ENCODE measurements at places on chromosomes 16 and 17.

DNA sequence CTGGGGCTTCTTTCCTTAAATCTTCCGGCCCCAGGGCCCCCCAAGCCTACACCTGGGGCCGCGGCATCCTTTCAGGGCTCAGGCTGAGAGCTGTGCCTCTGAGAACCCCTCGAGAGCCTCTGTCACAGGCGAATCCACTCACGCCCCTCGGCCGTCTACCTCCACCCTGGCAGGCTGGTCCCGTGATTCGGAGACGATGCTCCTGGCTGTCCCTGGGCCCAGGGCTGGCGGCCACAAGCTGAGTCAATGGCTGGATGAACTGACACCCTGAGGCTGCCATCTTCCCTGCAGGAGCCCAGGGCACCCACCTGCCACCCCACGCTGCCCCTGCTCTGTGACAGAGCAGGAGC lies 4.4 kb downstream of the TEPSIN start:
- no peak for DNase-seq

DNA sequence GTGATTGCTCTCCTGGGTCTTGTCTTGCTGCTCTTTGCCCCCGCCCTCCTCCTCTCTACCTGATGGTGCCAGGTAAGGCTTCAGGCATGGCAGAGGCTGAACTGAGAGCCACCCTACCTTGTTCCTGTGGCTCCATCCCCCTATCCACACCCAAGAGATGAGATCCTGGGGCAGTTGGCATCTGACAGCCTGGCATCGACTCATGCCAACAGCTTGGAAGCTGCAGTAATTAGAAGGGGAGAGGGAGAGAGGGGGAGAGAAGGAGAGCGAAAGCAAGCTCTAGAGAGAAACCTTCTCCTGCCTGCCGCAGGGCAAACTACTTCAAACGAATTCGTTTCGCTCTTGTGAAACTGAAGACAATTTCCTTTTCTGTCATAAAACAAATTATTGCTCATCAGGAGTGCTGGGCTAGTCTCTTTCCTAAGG lies 13.8 kb upstream of the SP6 start:
- DNase-seq: no peak

GRCh38 chr16:67941469-67942199 lies 2.3 kb downstream of the LCAT start:
- no peak for DNase-seq

GRCh38 chr16:53817117-53817755 lies 113.3 kb downstream of the FTO start:
- DNase-seq: no peak

GRCh38 chr17:21262259-21262993 lies 9.2 kb upstream of the NATD1 start:
- no peak for DNase-seq

- DNase-seq: no peak
These were observed 53.4 kb downstream of the CACNG3 start for GRCh38 chr16:24309258-24310142.

- DNase-seq: no peak
These were observed 42.4 kb upstream of the LONP2 start for GRCh38 chr16:48201515-48202201.

DNA sequence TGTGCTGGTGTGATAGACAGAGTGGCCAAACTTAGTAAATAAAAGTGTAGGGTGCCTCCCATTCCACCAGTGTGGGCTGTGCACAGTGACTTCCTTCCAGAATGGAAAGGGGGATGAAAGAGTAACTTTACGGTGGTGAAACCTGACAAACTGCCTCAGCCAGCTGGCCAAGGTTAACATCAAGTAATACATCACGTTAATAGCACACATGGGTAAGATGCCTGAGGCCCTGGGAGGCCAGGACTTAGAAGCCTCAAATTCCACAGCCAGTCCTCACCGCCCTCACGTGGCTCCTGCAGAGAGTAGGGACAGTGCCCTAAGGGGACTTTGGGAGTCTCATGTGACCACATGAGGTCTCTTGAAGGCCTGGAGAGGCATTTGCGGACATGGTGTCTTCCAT lies 14.1 kb downstream of the RMI2 start:
- DNase-seq: no peak

- no peak for DNase-seq
These were observed 2.9 kb upstream of the CRYBA1 start for GRCh38 chr17:29243792-29244191.

- DNase-seq: no peak
These were observed 36.0 kb upstream of the FBXO47 start for GRCh38 chr17:39002991-39003715.

- DNase-seq: no peak
These were observed 41.1 kb downstream of the C16orf78 start for GRCh38 chr16:49414671-49415070.

- no peak for DNase-seq
These were observed 15.3 kb downstream of the NLK start for GRCh38 chr17:28057731-28058246.

DNA sequence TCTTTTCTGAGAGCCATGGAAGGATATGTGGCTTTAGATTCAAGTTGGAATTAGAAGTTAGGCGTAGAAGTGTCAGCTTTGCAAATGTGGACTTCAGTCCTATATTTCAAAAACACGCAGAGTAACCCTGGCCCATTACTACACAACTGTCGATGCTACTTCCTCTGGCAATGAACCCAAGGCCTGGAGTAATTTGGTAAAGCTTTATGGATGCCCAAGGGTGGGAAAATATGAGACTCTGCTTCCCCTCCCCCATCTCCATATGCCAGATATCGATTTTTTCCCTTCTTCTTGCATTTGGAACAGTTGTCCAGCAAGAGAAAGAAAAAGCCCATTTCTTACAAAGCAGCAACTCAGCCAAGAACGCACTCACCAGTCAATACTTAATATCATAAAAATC lies 2.9 kb upstream of the MAP1LC3B start:
- no peak for DNase-seq

- no peak for DNase-seq
These were observed 29.9 kb downstream of the MIS12 start for GRCh38 chr17:5516060-5516792.

- DNase-seq: no peak
These were observed 132.6 kb upstream of the CACNG5 start for GRCh38 chr17:66702106-66702936.

GRCh38 chr17:36525888-36526287 lies 8.8 kb downstream of the MYO19 start:
- DNase-seq: no peak

GRCh38 chr16:21101631-21102420 lies 48.8 kb downstream of the DNAH3 start:
- no peak for DNase-seq

DNA sequence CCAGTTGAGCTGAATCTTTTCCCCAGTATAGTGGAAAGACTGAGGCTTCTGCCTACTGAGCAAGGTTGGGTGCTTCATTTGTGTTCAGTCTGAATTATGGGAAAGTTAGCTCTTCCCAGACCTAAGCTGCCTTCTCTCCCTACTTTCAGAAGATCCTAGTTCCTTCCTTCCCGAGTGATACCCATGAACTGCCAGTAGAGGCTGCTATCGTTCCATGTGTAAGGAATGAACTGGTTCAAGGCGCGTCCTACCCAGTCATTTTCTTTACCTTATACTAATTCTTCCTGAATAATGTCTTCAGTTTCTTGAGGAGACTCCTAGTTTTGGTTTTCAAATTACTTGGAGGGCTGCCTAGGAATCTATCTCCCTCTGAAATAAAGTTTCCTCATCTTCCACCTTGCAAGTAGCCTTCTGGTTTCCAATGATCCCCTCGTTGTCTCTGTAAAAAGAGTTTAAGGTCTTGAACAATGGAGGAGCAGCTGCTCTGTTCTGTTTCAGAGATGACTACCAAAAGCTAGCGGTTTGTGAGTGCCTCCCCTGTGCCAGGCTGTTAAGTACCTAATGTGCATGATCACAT lies 934 bp upstream of the AOC2 start:
- no peak for DNase-seq

DNA sequence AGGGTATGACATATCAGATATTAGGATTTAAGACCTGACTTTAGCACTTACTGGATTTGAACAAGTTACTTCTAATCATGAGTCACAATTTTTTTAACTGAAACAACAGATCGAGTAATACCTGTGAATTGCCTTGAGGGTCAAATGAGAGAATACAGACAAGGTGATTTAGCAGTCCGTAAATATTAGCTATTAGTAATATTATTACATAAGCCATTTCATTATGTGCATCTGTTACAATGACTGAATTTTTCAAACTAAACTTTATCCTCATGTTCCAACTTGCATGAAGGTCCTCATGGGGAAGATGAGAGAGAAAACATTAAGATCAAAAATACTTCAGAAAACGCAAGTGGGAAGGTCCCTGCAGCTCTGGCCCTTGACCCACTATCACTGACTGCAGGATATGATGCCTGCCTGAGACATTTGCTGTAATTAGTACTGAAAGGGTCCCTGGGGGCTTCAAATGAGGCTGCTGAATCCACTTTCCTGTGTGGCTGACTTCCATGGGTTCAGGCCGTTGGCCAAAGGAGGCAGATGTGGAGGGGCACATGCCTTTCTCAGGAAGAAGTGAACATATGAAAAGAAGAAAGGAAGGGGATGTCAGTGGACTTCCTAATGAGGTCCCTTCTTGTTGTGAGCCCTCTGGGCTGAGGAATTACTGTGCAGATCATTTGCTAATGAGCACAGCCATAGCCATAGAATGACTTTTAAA lies 441.7 kb downstream of the CDH11 start:
- DNase-seq: no peak

- DNase-seq: no peak
These were observed 28.3 kb downstream of the WNT3 start for GRCh38 chr17:46790216-46790615.

DNA sequence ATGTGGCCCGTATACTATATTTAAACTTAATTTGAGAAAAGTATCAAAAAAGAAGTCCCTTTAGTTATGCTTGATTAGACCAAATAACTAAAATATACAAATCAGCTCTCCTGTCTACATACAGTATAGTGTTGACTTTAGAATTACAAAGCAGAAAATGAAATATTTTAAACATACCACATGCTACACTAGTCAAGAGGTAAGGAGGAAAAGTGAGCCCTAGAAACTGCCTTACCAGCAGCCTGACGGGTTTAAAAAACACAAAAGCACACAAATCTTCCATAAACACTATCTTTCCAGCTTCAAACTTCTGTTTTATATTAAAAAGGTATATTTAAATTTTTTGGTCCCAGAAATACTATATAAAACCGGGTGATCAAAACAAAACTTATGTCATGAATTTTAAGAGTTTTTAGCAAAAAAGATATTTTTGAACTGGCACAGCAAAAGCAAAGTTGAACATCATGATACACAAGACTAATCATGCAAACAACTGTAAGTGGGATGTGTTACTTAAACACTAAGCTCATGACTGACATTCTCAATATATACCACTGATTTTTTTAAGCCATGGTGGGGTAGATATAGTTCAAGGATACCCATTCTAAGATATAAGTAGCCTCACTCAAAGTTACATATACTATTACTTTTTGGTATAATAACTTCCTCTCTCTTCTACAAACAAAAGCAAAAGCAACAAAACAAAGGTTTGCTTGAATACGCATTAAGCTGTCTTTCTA lies 11.8 kb downstream of the KLHL10 start:
- no peak for DNase-seq

GRCh38 chr17:10724546-10725195 lies 5.2 kb downstream of the TMEM220 start:
- DNase-seq: no peak

DNA sequence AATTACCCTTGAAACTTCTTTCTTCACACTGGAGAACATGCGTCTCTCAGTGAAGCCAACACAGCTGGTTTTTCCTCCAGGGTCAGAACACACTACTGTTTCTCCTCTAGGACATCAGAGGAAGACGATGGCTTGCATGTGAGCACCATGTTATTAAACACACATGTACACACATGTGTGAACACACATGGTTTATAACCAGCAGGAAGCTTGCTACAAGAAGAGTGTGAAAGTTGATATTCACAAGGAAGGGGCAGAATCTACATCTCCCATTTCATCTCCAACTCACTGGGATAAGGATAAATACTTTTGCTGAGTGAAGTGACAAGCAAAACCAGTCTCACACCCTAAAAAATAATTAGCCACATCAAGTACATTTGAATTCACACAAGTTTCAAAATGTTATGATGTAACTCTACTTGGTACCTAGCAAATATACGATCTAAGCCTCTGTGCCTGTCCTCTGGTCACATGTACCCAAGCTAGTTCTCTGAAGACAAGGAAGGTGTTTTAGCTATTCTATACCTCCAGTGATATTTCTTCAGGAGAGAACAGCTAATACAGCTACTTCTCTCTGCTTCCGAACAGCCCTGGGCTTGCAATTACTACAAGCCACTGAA lies 127.7 kb downstream of the PARN start:
- no peak for DNase-seq

- no peak for DNase-seq
These were observed 81.8 kb upstream of the CCL2 start for GRCh38 chr17:34173241-34173640.

DNA sequence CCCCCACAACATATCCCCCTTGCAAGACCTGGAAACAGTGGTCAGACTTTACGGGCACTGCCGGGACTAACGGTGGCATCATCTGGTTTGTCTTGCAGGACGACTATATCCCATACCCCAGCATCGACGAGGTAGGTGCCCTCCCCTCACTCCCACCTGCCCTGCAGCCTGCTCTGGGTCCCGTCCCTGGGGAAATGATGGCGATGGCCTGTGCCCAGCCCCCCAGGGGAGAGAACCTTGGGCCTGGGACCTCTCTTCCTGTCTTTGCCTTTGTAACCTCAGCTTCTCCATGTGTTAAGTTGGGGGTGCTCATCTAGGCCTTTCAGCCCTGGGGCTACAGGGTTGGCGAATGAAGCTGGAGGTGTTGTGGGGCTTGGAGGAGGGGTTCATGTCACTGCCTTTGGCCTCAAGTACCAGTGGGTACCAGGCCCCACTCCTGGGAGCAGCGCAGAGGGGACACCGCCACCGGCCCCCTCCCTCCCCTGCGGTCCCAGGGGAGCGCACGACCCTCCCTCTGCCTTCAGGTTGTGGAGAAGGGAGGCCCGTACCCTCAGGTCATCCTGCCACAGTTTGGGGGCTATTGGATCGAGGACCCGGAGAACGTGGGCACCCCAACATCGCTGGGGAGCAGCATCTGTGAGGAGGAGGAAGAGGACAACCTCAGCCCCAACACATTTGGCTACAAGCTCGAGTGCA lies 99.9 kb downstream of the OR1D5 start:
- no peak for DNase-seq

GRCh38 chr17:21452377-21453143 lies 76.4 kb downstream of the KCNJ12 start:
- DNase-seq: no peak

GRCh38 chr17:7223375-7223774 lies 3.6 kb downstream of the ACADVL start:
- DNase-seq: no peak

GRCh38 chr16:56388209-56388608 lies 37.1 kb downstream of the AMFR start:
- no peak for DNase-seq

GRCh38 chr16:89604764-89605163 lies 8.7 kb upstream of the DPEP1 start:
- DNase-seq: no peak

GRCh38 chr16:27413956-27414355 lies 12.0 kb downstream of the IL21R start:
- DNase-seq: no peak

DNA sequence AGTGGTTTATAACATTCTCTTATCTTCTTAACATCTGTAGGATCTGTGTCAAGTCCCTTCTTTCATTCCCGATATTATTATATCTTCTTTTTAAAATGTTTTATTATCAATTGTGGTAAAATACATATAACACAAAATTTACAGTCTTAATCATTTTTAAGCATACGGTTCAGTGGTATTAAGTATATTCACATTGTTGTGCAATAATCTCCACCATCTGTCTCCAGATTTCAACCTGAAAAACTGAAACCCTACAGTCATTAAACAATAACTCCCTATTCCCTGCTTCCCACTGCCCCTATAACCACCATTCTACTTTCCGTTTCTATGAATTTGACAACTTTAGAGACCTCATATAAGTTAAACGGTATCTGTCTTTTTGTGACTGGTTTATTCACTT lies 45.5 kb downstream of the CEP112 start:
- DNase-seq: no peak

Data from left renal cortex interstitium (tissue), 4 donors.